Midbrain (tissue), 1 donor: ENCODE measurements at places on chromosomes 4 and X.

GRCh38 chrX:99248180-99248579, 1161.9 kb downstream of the PCDH19 start:
- no peak for DNase-seq

DNA sequence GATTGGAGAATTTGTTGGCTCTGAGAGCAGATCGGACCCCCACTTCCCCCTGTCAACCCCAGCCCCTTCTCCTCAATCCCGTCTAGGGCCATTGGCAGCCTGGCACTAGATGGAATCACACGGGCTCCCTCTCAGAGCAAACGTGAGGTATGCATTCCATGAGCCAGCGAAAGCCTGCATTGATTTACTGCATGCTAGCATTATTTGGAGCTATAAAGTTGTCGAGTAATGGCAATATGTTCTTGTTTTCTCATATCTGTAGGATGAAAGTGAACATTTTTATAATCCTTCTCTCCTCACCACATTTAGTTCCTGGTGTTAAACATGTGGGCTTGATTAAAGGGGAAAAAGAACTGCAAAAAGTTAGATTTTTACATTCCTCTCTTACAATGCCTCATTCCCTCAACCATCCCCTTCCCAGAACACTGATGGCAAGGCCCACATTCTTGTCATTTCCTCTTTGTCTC, 159.2 kb downstream of the SPRY1 start:
- DNase-seq, result no peak

- no peak for DNase-seq
Observed at GRCh38 chr4:146186596-146186995, 11.1 kb downstream of the LSM6 start.

- no peak for DNase-seq
Observed at GRCh38 chr4:136898590-136899248, 633.6 kb downstream of the PCDH18 start.

DNA sequence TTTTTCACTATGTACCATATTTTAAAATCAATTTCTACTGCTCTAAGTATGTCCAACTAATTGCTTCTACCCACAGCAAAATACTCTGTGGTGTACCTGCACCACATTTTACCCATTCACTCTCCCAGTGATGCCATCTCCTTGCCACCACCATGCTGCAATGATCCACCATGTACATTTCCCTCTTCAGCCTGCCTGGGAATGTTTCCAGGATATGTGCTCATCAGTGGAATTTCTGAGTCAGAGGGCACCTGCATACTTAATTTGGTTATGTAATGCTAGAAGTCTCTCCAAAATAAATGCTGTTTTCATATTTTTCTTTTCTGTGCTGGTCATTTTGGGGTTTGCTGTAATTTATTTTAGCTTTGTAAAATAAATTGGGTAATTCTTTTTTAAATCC, 33.2 kb upstream of the OCIAD2 start:
- no peak for DNase-seq

GRCh38 chr4:151690164-151690870, 70.5 kb downstream of the GATB start:
- no peak for DNase-seq

DNA sequence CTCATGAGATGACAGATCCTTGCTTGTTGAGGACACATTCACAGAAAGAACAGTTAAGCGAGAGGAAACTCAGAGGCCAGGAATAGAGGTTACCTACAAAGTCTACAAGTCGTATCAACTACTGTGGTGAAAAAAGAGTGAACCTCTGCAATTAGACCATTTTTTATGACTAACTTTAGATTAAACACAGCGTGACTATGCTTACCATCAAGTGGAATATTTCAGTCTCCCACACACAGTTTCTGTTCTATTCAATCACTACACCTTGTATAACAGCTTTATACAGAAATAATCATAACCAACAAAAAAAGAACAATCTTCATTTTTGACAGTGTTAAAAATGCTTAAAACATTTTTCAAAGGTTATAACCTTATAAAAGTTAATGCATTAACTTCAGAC, 46.6 kb downstream of the ADAMTS3 start:
- DNase-seq, result no peak

GRCh38 chr4:38155589-38156294, 195.5 kb downstream of the PTTG2 start:
- no peak for DNase-seq

DNA sequence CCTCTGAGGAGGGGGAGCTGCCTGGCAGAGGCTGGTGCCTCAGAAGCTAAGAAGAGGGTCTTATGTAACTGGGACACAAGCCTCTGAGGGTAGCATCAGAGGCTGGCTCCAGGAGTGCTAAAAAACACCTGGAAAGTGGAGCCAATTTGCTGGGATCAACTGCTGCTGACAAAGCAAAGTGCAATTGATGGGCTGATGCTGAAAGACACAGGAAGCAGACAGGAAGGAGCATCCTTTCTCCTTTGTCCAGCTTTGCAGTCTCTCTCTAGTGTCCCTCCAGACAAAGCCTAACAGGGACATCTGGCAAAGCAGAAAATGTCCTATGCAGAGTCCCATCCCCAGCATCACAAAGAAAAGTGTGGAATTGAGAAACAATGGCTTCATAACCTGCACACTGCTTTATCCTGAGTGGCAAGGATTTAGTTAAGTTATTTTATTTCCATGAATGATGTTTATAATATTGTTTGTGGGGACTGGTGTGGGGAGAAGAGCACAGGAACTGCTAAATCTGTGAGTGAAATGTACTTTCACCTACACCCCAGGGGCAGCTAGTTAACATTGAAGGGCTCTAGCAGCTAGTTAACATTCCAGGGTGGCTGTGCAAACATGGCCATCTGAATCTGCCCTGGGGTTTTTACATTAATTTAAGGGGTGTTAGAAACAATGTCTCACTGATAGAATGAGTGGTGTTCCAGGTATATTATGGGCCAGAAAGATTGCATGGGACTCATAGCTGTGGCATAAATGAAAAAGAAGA, 25.6 kb upstream of the MBTPS2 start:
- no peak for DNase-seq

GRCh38 chr4:24809815-24810405, 14.5 kb downstream of the SOD3 start:
- no peak for DNase-seq

DNA sequence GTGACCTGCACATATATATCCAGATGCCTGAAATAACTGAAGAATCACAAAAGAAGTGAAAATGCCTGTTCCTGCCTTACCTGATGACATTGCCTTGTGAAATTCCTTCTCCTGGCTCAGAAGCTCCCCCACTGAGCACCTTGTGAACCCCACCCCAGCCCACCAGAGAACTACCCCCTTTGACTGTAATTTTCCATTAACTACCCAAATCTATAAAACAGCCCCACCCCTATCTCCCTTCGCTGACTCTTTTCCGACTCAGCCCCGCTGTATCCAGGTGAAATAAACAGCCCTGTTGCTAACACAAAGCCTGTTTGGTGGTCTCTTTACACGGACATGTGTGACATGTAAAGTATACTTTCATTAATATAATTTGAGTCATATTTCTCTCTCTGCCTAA, 320.3 kb upstream of the TECRL start:
- DNase-seq, result no peak

- DNase-seq, result no peak
Observed at GRCh38 chr4:100146756-100147155, 43.5 kb downstream of the DDIT4L start.

DNA sequence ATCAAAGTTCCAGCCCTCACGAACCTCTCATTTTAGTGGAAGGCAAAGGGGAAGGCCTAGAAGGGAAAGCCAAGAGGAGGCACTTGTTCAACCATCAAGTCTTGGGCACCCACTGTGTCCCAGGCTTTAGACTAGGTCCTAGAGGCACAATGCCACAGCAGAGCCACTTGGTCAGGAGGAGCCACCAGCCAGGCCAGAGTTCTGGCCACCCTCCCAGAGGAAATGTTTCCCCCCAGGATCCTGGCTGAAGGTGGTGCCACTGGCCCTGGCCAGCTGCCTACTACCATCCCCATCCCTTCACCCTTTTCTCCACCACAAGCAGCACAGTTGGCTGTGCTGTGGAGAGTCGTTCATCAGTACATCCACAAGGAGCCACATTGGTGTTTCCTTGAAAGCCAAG, 34.3 kb upstream of the XPNPEP2 start:
- DNase-seq, result no peak

DNA sequence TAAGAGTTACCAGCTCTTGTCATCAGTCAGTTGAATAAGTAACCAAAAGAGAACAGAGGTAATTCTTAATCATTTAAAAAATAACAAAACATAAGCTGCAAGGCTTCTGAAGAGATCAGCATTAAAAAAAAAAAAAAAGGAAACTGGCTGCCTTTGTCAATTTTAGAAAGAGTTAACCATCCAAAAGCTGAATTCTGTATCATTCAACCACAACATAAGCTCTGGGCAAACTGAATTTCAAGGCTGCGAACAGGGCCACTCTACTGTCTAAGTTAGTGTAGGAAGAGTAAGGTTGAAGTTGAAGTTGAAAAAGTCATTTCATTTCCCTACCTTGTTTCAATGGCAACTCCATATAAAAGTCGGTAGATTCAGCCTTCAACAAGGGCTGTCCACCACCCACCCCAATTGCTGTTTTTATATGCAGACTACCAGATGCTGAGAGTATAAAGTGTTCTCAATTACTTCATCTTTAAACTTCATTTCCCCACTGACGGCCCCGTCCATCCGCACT, 1.1 kb upstream of the LIN54 start:
- DNase-seq, result peak; percentile 40

- DNase-seq, result peak; percentile 30
Observed at GRCh38 chr4:149370785-149371420, 444.7 kb downstream of the IQCM start.

DNA sequence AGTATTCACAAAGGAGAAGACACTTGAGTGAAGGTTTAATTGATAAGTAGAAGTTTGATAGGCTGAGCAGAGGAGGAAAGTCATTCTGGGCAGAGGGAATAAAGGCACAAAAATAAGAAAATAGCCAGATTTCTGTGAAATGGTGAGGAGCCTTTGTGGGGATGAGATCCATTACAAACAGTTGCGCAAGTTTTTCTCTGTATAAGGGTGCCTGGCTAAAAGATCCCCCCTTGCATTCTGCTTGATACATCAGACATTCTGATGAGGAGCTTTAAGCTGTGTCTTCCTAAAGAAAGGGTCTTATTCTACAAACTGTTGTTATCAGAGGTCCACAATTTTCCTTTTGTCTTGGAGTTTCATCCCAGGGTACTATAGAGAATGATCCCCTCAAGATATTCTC, 112.0 kb downstream of the ARHGAP36 start:
- DNase-seq, result no peak

DNA sequence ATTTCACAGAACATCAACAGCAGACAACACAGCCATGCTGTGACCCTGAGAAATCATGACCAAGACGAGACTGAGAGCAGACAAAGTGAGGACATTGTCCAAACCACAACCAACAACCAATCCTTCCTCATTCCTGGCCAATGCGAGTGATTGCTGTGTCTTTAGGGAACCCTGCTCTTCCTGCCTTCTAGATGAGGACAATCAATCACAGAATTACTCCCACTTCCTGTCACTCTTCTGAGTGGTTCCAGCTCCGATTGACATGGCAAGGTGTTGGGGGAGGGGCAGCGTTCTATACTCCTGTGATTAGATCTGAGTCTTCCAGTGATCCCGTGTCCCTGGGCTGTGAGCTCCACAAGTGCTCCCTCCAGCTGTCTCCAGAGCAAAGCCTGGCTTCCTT, 227.8 kb downstream of the STIM2 start:
- no peak for DNase-seq

DNA sequence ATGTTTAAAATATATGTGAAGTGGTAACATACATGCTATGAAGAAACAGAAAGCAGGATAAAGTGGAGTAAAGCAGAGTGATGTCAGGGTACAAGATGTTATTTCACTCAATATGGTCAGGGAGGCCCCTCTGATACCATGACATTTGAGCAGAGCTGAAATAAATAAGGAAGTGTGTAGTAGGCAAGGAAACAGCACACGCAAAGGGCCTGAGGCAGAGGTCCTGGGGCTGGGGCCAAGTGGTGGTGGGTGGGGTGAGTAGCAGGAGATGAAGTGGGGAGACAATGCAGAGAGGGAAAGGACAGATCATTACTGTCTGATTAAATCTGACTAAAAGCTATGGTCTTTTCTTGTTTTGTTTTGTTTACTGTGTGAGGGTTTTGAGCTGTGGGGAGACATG, 61.1 kb downstream of the FAM13A start:
- DNase-seq, result no peak

- no peak for DNase-seq
Observed at GRCh38 chrX:38437093-38437492, 84.7 kb downstream of the OTC start.

DNA sequence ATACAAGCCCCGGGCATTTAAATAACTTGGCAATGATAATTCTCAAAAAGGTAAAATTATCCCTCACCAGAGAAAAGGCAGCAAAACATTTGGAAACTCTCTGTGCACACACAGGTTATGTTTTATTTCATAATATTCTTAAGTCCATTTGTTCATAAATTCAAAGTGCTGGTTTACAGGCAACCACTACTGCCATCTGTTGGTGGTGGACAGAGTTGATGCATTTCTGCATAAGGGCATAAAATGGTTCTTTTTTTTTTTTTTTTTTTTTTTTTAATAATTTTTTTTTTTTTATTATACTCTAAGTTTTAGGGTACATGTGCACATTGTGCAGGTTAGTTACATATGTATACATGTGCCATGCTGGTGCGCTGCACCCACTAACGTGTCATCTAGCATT, 31.5 kb upstream of the IL21 start:
- peak; percentile 26 for DNase-seq

DNA sequence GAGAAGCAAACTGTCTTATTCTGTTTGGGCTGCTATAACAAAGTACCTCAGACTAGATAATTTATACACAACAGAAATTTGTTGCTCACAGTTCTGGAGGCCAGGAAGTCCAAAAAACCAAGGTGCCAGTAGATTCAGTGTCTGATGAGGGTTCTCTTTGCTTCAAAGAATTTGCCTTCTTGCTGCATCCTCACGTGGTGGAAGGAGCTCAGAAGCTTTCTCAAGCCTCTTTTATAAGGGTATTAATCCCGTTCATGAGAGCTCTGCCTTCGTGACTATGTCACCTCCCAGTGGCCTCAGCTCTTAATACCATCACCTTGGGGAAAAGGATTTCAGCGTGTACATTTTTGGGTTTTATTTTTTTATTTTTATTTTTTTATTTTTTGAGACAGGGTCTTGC, 20.1 kb downstream of the CA5B start:
- DNase-seq, result no peak

- DNase-seq, result peak; percentile 28
Observed at GRCh38 chrX:38817004-38817703, 15.9 kb downstream of the MID1IP1 start.

DNA sequence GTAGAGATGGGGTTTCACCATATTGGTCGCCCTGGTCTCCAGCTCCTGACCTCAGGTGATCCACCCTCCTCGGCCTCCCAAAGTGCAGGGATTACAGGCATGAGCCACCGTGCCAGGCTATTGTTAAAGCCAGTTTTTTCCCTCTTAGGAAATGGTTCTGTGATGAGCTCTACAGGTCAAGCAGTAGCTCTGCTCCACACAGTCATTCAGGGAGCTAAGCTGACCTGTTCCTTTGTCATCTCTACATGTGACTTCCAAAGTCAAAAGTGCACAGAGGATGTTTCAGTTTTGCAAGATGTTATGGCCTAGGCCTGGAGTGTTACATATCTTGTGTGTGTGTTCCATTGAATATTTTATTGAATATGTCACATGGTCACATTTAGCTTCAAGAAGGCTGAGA, 11.4 kb downstream of the MCUB start:
- no peak for DNase-seq

GRCh38 chr4:82372517-82373485, 990 bp downstream of the HNRNPD start:
- peak; percentile 24 for DNase-seq

- no peak for DNase-seq
Observed at GRCh38 chrX:134476284-134476683, 16.3 kb downstream of the HPRT1 start.

- no peak for DNase-seq
Observed at GRCh38 chrX:37785569-37785968, 5.7 kb downstream of the CYBB start.
